ENCODE measurements at places on chromosomes 2 and 18.

- no peak for DNase-seq
Observed at GRCh38 chr18:43596105-43596712, 318.9 kb upstream of the SYT4 start.

GRCh38 chr18:45039376-45039775 is 358.7 kb downstream of the SETBP1 start:
- no peak for DNase-seq

- DNase-seq = no peak
Observed at GRCh38 chr2:3177891-3178577, 199.6 kb downstream of the EIPR1 start.

DNA sequence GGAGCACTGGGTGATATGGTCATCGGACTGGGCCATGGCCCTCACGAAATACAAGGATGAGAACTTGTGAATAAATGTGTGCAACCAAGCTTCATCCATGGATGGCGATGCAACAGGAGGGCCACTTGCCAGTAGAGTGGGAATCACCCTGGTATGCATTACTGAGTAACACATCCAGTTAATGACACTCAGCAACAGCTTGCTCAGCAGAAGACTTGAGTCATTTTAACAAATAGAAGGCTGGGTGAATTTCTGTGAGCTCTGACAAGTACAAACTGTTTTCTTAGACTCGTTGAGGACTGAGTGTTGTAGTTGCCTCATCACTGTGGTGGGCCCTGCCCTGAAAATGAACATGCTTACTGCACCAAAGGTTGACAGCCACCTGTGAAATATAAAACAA is 221.6 kb downstream of the NCKAP5 start:
- DNase-seq = no peak

GRCh38 chr2:3170792-3171455 is 206.7 kb downstream of the EIPR1 start:
- DNase-seq = no peak

- no peak for DNase-seq
Observed at GRCh38 chr2:191806396-191806795, 40.5 kb downstream of the CAVIN2 start.

DNA sequence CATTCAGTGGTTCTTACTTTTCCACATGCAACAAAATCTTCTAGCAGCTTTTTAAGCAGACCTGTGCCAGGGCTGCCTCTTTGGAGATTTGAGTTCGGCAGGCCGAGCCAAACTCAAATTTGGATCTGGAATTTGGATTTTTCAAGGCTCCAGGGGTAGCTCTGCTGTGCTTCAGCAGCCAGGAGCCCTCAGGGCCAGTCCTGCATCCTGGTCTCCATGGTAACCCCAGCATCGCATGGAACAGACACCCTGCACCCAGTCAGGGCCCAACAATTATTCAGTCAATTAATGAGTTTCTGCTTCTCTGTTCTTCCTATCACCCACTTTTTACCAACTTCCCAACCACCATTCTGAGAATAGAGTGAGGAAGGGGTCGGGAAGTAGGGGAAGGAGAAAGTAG is 30.0 kb downstream of the EN1 start:
- DNase-seq = no peak

DNA sequence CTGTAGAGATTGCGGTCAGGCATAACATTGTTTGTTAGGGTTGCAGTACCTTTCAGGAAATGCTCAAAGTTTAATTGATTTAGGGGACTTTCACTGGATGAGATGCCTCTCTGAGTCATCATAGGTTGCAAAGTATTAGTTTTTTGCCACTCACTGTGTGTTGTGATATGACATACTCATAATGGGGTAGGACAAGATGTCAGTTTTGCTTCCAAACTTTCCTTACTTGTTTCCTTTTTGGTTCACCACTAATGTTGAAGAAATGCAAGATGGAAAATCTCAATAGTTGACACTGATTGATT is 35.0 kb upstream of the PTH2R start:
- no peak for DNase-seq

DNA sequence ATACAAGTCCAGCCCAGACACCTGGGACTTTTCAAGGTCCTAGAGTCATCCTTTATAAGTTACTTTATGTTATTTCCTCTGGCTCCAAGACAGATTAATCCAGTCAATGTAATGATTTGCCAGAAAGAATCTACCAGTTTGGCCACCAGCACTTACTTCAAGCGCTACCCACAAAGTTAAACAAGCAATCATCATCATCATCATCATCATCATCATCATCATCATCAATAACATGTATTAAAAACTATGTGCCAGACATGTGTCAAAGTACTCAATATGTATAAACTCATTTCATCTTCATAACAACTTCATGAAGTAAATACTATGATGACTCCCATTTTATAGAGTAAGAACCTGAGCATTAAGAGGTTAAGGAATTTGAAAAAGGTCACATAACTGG is 64.3 kb downstream of the LRP2 start:
- no peak for DNase-seq

DNA sequence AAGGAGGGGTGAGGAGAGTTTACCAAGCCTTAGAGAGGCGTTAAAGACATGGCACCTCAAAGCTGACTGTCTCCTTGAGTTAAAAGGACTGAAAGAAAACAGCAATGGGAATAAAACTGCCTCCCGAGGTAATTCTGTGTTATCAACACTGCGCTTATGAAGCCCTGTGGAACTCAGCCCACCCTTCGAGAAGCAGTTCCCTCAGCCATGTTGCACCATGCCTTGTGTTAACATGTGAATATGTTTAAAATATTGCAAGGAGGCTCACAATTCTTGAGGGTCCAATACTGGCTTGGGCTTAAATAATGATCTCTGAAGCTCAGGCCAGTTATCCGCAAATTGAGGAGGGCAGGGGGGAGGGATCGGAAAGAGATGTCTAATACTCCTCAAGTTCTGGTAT is 14.7 kb downstream of the KLF7 start:
- DNase-seq = no peak

- DNase-seq = no peak
Observed at GRCh38 chr18:652131-652530, 5.3 kb upstream of the TYMS start.

- DNase-seq = no peak
Observed at GRCh38 chr18:52888014-52888413, 548.0 kb downstream of the DCC start.

- no peak for DNase-seq
Observed at GRCh38 chr2:28615706-28616105, 119.8 kb downstream of the PLB1 start.

- DNase-seq = no peak
Observed at GRCh38 chr2:5834501-5834900, 142.3 kb downstream of the SOX11 start.

DNA sequence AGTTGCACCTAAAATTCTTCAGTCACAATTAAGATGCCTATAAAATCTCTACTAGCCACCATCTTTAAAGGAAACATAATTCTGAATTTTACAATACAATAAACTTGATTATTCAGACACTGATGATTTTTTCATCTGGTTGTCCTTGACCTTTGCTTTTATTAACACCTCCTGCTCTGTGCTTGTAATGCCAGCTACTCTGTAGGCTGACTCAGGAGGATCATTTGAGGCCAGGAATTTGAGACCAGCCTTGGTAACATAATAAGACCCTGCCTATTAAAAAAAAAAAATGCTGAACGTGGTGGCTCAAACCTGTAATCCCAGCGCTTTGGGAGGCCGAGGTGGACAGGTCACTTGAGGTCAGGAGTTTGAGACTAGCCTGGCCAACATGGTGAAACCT is 38.3 kb downstream of the HAT1 start:
- no peak for DNase-seq

- no peak for DNase-seq
Observed at GRCh38 chr18:75216911-75217689, 6.5 kb downstream of the TSHZ1 start.

DNA sequence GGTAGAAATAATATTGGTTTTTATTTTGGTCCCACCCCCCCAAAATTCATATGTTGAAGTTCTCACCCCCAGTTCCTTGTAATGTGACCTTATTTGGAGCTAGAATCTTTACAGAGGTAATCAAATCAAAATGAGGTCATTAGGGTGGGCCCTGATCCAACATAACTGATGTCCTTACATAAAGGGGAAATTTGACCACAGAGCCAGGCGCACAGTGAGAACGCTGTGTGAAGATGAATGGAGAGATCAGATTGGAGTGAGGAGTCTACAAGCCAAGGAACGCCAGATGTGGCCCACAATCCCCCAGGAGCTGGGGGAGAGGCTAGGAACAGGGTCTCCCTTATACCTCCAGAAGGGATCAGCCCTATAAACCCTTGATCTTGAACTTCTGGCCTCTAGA is 31.6 kb upstream of the TRIB2 start:
- DNase-seq = no peak

- peak; percentile 83 for DNase-seq
Observed at GRCh38 chr2:219230059-219230540, 494 bp downstream of the ANKZF1 start.

DNA sequence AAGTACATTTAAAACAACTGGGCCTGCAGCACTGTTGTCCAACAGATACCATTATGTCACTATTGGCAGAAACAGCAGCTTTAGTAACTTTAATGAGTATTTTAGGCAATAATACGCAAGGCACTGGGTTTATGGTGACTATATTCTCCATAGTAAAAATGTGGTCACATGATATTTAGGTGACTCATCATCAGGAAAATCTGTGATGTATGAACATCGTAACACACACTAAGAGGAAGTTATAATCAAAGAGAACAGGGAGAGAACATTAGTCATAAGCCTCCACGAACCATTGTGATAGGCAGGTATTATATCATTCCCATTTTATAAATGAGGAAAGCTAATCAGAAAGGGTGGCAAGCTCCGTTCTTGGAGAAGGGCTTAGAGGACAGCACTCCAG is 36.9 kb downstream of the RAPH1 start:
- no peak for DNase-seq

DNA sequence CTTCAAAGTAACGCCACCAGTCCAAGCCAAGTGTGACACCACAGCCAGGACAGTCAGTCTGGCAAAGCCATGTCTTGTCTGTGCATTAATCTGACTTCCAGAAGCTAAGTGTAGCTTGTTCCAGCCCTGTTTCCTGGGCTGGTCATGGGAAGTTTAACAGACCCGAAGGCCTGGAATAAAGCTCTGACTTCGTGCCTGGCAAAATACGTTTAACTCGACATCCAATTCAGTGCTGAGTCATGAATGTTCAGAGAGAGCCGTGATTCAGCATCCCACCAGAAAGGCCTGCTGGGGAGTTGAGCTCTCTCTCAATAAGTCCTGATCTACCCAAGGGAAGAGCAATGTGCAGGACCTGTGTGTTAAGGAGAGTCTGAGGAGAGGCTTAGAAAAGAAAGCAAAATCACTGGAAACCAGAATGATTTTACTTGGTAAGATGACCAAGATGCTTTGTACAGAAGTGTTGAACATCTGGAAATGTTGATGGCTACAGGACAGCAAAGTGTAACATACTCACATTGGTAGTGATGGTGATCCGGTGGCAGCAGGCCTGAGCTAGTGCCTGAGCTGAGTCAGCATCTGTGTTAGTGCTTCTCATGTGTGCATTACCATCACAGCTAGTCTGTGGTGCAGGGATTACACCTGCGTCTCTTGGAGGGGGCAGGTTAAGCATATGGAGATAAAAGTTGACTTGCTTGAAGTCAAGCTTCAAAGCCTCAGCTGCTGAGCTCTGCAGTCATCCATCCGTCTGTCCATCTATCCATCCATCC is 743.7 kb upstream of the HS6ST1 start:
- DNase-seq = no peak

GRCh38 chr2:117330641-117331040 is 483.9 kb upstream of the DDX18 start:
- no peak for DNase-seq

- no peak for DNase-seq
Observed at GRCh38 chr2:120320318-120320851, 25.6 kb upstream of the INHBB start.

DNA sequence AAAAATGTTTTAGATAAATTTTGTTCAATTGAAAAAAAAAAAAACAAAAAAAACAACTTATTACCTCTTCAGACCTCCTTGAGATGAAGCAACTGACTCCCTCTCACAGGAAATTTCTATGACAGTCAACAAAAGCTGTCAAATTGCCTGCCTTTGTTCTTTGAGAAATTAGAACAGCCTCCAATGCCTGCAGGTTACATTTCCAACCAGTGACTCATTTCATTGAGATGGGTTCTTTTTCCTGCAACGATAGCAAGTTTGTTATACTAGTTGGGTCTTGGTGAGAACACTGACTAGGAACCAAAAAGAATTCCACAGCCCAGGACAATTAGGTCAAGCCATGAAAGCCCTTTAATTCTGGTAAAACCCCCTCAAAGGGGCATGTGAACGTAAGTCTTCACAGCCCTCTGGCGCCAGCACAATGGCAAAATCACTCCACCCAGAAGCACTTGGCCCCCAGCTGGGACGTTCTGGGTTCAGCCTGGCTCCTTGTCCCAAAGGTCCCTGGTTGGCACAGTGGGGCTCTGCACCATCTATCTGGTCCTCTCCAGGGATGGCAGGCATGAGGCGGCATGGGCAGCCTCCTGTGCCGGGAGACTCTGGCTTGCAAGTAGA is 87.0 kb downstream of the SPP2 start:
- DNase-seq = no peak

DNA sequence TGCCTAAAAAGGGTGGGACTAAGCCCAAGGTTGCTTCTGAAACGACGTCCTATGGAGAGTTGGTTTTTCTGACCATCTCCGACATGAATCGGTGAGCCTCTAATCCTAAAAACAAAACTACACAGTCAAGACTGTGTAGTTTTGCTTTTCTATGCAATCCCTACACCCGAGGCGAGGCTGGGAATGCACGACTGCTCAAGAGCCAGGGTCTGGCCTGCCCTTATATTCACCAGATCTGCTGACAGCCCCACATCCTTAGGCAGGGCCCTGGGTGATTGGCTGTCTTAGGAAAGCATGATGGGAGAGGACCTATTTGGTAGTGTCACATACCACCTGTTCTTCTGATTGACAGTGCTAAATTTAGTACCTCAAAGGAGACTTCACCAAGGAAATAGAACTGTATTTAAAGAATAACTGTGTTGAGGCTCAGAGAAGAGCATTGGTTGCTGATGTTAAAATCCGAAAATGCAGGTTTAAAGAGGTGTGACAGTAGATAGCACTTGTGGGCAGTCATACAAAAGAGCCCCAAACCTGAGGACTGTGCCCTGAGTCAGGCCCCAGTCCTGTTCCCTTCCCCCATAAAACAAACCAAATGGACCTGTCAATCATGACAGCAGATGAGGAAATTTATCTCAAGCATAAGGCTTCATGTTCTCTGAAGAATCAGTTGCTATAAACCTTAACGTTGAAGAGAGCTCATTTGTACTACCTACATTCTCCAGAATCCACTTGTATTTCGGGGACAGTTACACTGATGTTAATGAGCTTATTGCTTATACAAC is at the start of gene TTN:
TSS of gene TTN (minus strand) at position 197 of the 782 bp plus-strand sequence. CDS start 2,781 bp downstream, outside the sequence.
- no peak for DNase-seq

GRCh38 chr18:75167137-75167536 is 41.8 kb downstream of the PTGR3 start:
- no peak for DNase-seq

GRCh38 chr2:34159901-34160300 is 560.8 kb upstream of the FAM98A start:
- DNase-seq = no peak

DNA sequence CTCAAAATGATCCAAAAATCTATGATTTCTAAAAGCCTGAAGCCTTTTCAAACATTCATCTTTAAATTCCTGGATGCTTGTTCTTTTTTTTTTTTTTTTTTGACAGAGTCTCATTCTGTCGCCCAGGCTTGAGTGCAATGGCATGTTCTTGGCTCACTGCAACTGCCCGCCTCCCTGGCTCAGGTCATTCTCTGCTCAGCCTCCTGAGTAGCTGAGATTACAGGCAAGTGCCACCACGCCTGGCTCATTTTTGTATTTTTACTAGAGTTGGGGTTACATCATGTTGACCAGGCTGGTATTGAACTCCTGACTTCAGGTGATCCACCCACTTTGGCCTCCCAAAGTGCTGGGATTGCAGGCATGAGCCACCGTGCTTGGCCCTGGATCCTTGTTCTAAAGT is 649.5 kb downstream of the XIRP2 start:
- DNase-seq = no peak

Measured in activated CD8-positive, alpha-beta memory T cell treated with anti-CD3 and anti-CD28 coated beads, Interleukin-2, amount 50 U/mL, for 48 hours (primary cell).